ENCODE measurements at places on chromosomes 13 and 19.

- no peak for DNase-seq
Observed at GRCh38 chr19:367963-368629, 23.5 kb upstream of the MIER2 start.

GRCh38 chr13:35592457-35592856 lies 116.0 kb upstream of the MAB21L1 start:
- no peak for DNase-seq

GRCh38 chr19:6210721-6211600 lies 68.8 kb downstream of the MLLT1 start:
- DNase-seq, result no peak

DNA sequence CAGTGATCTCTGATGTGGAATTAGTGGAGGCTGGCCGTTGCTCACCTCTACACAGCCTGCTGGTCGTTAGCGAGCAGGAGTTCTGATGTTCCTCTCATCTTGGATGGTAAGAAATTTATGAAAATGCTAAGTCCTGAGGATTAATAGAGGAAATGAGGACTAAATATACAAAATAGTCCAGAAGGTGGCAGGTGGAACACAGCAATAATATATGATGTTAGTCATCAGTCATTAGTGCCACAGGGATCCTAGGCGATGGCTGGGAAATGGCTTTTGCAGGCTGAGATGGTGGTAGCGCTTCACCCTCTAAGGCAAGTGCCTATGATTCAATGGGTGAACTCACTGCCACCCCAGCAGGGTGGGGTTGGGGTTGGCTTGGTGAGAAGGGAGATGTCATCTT lies 338.6 kb upstream of the TMTC4 start:
- no peak for DNase-seq

GRCh38 chr13:110949116-110949515 lies 34.2 kb upstream of the ANKRD10 start:
- no peak for DNase-seq

DNA sequence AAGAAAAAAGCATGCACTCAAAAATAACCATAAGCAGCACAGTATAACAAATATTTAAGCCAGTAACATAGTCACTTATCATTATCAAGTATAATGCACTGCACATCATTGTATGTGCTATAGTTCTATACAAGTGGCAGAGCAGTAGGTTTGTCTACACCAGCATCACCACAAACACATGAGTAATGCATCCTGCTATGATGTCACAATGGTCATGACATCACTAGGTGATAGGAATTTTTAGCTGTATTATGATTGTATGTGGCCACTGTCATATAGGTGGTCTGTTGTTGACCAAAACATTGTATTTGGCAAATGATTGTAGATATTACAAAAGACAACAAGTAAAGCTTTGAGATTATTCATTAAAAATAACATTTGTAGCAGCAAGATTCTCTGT lies 860.7 kb upstream of the GPC6 start:
- no peak for DNase-seq

- DNase-seq, result no peak
Observed at GRCh38 chr19:17327654-17328516, 6.8 kb downstream of the ANO8 start.

DNA sequence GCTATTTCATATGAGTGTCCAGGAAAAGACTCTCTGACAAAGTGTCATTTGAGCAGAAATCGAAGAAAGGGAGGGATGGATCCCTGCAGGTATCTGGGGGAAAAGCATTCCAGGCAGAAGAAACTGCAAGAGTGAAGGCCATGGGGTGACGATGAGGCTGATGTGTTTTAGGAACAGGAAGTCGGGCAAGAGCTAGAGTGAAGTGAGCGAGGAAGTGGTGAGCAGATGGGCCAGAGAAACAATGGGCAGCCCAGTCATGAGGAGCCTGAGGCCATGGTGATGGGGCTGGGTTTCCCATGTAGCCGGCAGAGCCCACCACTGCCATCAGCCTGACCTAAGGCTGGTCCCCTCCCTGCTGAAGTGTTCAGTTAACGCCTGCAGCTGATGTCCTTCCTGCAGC lies 150.2 kb downstream of the TNFSF13B start:
- no peak for DNase-seq

DNA sequence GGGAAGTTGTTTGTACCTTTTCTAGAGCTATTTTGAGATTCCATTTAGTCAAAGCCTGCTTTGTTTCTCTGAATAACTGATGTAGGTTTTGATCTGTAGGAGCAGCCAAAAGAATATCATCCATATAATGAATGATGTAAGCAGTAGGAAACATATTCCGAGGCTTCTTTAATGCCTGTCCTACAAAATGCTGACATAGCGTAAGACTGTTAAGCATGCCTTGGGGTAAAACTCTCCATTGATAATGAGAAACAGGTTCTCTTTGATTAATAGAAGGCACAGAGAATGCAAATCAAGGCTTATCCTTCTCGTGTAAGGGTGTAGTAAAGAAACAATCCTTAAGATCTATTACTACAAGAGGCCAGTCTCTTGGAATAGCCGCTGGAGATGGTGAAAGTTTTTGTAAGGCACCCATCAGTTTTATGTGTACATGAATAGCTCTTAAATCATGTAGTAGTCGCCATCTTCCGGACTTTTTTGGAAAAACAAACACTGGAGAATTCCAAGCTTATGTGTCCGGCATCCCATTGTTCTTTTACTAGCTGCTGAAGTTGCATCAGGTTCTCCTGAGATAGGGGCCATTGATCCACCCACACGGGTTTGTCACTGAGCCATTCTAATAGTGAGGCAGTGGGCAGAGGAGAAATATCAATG lies 13.5 kb downstream of the FPR3 start:
- no peak for DNase-seq

- DNase-seq, result no peak
Observed at GRCh38 chr13:102704238-102705058, 9.6 kb upstream of the METTL21C start.

- no peak for DNase-seq
Observed at GRCh38 chr13:98150832-98151479, 8.1 kb downstream of the FARP1 start.

DNA sequence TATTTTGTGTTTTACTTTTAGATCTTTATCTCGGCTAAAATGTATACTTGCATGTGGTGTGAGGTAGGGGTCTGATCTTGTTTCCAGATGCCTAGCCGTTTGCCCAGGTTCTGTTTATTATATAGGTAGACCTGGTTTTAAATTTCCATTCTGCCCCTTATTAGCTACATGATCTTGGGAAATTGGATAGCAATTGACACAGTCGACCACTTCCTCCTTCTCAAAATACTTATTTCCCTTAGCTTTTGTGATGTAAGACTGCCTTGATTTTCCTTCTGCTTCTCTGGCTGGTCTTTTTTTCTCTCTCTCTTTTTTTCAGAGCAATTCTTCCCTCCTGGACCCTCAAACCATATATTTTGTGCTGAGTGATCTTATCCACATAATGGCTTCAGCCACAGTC lies 3.0 kb upstream of the PGLYRP1 start:
- no peak for DNase-seq

DNA sequence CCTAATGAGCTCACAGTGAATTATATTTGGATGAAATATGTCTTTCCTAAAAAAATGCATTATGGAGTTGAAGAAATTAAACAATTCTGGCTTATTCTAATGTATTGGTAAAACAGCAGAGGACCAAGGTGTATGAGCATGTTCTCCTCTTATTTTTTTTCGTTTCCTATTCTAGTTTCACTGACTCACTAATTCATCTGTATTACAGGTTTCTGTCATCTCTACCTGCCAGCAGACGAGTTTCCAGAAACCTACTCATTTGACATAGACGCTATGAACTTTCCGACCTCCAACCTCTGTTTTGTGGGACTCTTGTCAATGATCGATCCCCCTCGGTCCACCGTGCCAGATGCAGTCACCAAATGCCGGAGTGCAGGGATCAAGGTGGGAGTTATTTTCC lies 20.3 kb downstream of the ATP12A start:
- DNase-seq, result no peak

GRCh38 chr19:35127871-35128270 lies 7.0 kb downstream of the LGI4 start:
- no peak for DNase-seq

- no peak for DNase-seq
Observed at GRCh38 chr13:102300379-102300778, 101.5 kb downstream of the FGF14 start.

DNA sequence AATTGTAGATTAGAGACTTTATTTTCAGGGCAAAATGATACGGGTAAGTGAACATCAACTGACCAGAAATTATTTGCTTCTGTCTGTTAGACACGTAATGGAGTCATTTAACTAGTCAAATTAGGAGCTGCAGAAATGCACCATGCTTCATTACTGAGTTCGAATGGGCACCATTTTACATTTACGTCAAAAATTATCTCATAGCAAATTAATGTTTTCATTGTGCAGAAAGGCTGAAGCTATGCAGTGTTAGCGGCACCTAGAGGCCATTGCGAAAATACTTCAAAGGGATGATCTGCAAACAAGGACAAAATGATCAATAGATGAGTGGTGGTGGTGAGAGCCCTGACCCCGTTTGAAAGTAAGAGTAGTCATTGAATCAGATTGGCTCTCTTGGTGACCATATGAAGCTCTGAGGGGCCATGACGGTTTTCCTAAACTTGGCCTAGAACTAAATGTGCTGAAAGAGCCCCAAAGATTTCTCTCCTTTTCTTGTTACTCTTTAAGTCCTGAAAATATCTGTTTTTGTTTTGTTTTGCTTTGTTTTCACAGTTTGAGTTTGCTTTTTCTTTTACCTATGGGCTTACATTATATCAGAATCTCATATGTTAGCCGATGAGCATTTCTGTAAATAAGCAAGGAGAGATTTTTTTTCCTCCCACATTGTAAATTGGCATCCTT lies 277.9 kb downstream of the ZNF536 start:
- no peak for DNase-seq

GRCh38 chr13:94346261-94347019 lies 133.0 kb downstream of the DCT start:
- DNase-seq, result no peak

GRCh38 chr13:80871481-80871880 lies 530.6 kb upstream of the SPRY2 start:
- no peak for DNase-seq

DNA sequence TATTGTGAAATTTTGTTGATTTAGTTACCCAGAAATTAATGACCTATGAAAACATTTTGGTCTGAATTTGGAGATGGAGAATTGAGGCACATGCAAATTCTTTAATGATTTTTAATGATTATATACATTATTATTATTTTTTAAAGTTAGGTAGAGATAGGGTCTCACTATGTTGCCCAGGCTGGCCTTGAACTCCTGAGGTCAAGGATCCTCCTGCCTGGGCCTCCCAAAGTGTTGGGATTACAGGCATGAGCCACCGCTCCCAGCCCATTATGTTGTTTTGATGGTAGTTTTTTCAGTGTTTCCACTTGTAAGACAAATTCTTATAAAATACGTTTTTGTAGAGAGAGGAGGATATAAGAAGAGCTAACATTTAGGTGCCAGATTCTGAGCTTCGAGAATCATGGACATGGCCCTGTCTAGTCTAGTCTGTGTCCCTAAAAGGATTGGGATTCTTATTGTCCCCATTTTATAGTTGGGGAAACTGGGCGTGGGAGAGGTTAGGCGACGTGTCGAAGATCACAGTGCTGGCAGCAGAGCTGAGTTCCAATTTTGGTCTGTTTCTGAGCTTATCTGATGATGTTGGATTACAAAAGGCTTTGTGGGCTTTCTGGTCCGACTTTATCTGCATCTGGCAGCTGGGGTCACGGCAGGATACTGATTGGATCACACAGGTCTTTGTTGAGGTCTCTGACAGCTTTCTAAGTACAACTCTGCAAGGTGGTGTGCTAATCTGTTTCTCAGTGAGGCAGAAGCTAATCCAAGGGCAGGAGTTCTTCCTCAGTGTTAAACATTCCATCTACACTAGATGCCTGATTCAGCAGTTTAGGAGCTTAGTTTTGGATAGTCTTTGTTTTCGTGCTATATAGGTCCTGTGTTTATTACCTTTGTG lies 7.5 kb upstream of the WDR88 start:
- no peak for DNase-seq

GRCh38 chr13:42312817-42313431 lies 41.0 kb downstream of the AKAP11 start:
- no peak for DNase-seq

DNA sequence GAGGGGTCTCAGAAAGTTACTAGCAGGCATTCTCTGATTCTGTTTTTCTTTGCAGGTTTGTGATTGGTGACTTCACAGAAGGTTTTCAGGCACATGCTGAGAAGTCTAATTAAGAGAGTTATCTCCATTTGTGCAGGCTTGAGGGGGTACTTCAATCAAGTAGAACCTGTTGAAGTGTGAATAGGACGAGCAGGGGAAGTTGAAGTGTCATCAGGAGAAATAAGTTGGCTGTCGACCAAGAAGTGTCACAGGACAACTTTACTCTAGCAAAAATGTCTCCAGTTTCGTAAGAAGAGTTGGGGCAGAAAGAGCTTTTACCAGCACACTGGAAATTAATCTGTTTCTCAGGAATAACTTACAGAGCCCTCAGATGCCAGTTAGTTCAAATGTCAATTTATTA lies 576.5 kb upstream of the SLITRK5 start:
- DNase-seq, result no peak

- DNase-seq, result no peak
Observed at GRCh38 chr19:55986487-55986886, at the start of gene NLRP5. Gene NLRP5 (plus strand): TSS chr19:55986775.

- DNase-seq, result no peak
Observed at GRCh38 chr13:37379841-37380240, 218.7 kb downstream of the POSTN start.

- no peak for DNase-seq
Observed at GRCh38 chr13:114135731-114136171, 3.3 kb upstream of the RASA3 start.

- DNase-seq, result no peak
Observed at GRCh38 chr13:44045180-44045562, 165.5 kb downstream of the LACC1 start.

GRCh38 chr19:49749771-49750170 lies 13.3 kb downstream of the TSKS start:
- no peak for DNase-seq

DNA sequence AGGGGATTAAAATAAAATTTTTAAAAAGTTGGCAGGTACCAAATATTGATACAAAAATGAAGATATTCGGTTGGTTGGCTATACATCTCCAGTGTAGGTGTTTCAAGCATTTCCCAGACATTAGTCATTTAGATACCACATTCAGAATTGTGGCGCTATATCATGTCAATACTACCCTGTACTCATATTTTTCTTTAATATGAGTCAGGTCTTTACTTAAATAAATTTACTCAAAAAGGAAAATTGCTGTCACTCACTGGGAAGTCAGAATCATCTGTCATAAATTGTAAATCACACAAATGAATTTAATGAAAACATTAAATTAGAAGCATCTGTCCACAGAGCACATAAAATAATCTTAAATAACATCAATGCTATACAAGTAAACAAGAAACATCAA lies 134.2 kb downstream of the TSHZ3 start:
- DNase-seq, result no peak

GRCh38 chr13:101829484-101829883 lies 377.0 kb downstream of the ITGBL1 start:
- no peak for DNase-seq

Measured in NCI-H2081 treated with DMSO at 0.1 percent for 48 hours (cell line).